ENCODE measurements at places on chromosomes 12 and 14.

DNA sequence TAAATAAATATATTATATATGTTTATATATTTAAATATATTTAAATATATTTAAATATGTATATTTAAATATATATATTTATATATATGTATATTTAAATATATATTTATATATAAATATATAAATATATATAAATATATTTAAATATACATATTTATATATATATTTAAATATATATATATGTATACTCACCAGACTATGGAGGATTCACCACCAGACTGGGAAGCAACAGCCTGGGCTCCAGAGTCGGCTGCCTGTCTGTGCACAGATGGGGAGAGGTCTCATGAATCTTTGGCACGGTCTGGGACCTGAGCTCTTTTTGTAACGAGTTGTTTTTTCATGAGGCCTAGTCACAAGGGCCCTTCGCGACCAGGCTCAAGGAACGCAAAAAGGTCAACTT is 21.3 kb downstream of the NOC4L start:
- DNase-seq, result no peak

- DNase-seq, result peak; percentile 78
These were observed 79.4 kb upstream of the GPR68 start for GRCh38 chr14:91323671-91324605.

DNA sequence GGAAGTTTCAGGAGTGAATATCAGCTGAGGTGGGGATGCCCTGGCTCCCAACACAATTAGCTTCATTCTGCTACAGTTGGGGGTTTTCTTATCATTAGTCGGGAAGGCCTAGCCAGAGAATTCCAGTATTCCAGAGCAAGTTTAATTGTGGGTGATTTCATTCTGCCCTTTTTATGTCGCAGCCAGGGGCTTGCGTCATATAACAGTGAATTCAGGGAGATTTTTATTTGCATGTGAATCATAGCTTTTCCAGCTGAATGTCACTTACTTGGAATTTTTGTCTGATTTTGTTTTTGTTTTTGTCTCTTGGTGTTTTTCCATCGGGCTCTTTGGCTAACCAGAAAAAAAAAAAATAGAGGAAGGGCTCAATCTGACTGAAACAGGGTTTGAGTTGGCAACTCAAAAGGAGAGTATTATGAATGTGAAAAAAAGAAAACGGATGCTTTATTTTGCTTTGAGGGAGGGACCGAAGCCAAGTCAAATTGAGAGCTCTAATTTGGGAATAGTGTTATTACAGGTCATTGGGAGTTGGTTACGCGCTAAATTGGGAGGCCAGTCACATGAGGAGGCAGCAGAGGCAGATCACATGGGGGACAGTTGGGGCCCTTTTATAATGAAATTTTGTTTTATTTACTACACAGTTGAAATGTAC is 119.4 kb downstream of the SAMD4A start:
- DNase-seq, result no peak

- DNase-seq, result peak; percentile 19
These were observed 24.9 kb upstream of the JDP2 start for GRCh38 chr14:75402867-75403413.

- DNase-seq, result peak; percentile 54
These were observed 70.4 kb downstream of the RPL10L start for GRCh38 chr14:46581036-46581671.

GRCh38 chr12:27635349-27635972 is 60.8 kb upstream of the REP15 start:
- peak; percentile 52 for DNase-seq

GRCh38 chr12:131155131-131155530 is 201.4 kb downstream of the ADGRD1 start:
- no peak for DNase-seq

- no peak for DNase-seq
These were observed 37.0 kb downstream of the KCNC2 start for GRCh38 chr12:75172611-75173010.

DNA sequence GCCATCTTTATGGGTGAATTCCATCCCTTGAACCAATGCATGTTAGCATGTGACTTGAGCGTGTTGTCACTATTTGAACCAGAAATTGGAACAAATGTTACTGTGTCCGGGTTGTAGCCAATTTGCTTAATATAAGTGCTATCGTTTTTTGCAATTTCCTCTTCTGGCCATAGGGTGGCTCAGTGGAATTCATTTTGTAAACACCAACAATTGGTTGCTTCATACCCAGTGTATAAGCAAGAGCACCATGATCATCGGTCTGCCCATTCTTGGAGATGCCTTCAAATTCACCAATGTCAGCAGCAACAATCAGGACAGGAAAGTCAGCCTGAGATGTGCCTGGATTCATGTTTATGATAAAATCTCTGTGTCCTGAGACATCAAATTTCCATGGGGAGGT is 5.0 kb upstream of the NEDD1 start:
- no peak for DNase-seq

DNA sequence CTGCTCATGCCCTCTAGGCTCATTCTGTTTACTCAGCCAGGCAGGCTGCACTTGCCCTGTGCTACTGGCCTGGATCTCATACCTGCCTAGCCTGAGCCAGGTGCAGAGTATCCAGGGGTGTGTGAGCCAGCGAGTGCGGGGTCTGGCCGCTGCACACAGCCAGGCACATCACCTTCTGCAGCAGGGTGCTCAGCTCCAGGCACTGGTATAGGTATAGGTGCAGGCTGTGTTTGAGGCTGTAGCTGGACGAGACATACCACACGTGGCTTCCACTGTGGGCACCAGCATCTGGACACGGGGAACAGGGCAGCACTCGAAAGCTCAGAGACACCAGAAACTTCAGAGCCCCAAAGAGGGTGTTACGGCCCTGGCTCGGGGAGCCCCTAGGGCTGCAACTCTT is 424.2 kb downstream of the RERGL start:
- no peak for DNase-seq

DNA sequence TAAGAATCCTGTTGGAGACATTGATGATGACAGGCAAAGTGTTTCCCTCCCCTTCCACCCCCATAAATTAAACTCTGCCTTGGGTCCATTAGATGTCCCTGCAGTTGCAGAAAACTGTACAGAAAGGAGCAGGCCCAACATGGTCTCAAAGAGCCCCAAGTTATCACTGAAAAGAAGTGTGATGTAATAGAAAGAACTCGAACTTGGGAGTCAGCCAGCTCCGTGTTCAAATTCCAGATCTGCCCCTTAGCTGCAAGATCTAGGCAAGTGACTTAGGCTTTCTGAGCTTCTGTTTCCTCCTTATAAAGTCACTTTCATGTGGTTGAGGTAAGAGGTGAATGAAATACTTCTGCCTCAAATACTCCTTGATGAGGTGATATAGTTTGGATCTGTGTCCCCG is 49.6 kb upstream of the CEP83 start:
- DNase-seq, result no peak

DNA sequence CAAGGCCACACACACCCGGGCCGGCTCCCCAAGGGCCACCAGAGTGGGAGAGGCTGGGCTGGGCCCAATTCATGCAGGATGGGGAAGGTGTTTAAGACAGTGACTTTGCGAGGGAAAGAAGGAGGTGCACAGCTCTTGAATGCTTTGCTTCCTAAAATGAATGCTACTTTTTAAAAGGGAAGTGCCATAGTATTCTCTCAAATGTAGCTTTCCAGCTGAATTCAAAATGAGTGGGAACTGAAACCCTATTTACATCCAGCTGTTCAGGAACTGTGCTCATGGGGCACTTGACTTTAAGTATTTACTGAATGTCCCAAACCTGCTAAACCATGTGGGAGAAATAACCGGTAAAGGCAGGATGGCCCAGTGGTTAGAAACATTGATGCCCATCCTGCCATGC is 7.6 kb downstream of the ITPK1 start:
- no peak for DNase-seq

DNA sequence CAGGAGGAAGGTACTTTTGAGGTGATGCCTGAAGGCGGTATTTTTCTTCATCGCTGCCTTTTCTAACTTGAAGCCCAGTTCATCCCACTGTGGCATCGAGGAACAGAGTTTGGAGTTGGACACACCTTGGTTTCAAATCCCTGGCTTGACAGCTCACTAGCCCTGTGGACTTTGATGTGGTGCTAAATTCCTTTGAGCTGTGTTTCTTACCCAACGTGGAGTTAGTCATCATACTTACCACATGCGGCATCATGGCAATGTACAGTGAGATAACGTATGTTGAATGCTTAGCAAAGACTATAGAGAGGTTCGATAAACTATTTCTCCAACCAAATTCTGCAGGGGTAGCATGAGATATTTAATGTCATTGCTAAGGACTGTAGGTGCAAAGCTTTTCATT is 3.4 kb downstream of the PLEKHG3 start:
- DNase-seq, result peak; percentile 97

GRCh38 chr14:24136684-24137528 is 912 bp downstream of the PSME1 start:
- peak; percentile 40 for DNase-seq

GRCh38 chr12:53456654-53457366 is 4.9 kb downstream of the PCBP2 start:
- DNase-seq, result peak; percentile 72

- DNase-seq, result no peak
These were observed 23.1 kb downstream of the ABCB9 start for GRCh38 chr12:122943196-122943595.

GRCh38 chr12:6096527-6096926 is 27.9 kb downstream of the VWF start:
- DNase-seq, result no peak

- DNase-seq, result no peak
These were observed 115.2 kb downstream of the PRICKLE1 start for GRCh38 chr12:42474391-42474790.

DNA sequence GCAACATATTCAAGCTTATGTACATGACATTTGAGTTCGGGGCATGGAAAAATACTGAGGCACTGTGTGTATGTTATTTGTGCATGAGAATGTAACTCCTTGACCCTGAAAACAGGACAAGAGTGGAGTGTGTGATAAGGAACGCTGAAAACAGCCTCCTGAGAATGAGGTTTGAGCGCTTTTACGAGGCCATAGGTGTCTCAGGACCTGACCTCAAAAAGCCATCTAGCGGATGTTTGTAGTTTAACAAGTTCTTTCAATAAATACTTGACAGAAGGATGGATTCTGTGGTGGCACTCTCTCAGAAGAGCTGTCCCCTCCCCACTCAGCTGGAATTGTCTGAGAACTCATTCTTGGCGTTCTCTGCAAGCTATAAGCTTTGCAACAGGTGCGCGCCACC is 350.5 kb upstream of the TMTC1 start:
- DNase-seq, result no peak

- DNase-seq, result peak; percentile 20
These were observed 46.6 kb downstream of the PPP2R5C start for GRCh38 chr14:101808020-101808641.

DNA sequence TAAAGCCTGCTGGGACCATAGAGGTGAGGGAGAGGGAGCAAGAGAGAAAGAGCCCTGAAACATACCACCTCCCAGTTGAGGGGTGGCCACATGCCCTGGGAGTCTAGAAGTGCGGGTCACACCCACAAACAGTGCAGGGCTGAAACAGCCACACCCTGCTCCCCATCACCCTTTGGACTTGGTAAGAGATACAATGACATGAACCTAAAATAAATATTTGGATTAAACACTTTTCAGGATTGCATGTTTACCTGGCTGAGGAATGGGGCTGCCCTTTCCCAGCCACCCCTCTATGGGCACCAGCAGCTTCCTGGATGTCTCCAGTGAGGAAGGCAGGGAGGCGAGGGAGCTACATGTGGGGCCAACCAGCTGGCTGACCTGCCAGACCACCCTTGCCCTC is 39.0 kb upstream of the TC2N start:
- DNase-seq, result peak; percentile 68
